ENCODE measurements at places on chromosomes 2 and 18.

DNA sequence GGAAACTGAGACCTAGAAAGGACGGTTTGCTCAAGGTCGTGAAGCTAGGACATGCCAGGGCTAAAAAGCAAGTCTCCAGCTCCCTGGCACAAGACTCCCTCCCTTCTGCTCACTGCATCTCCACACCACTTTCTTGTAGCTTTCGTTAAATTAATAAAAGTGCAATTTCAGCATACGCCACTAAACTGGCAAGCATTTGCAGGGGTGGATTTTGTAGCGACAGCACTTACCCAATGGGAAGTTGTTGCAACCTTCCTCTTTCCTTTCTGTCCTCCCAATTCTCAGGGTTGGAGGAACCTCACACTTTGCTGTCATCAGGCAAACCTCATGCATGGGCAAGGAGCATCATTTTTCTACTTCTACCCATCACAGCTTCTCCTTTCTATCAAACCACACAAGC lies 7.4 kb upstream of the RHOB start:
- peak; percentile 60 for DNase-seq

DNA sequence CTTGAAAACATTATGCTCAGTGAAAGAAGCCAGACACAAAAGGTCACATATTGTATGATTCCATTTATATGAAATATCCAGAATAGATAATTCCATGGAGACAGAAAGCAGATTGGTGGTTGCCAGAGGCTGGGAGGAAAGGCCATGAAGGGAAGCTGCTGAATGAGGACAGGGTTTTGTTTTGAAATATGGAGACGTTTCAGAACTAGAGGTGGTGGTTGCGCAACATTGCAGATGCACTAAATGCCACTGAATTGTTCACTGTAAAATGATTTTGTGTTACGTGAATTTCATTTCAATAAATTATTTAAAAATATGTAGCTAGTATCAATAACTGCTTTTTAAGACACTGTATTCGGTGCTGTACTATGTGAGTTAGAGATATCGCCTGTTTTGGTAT lies 101.7 kb upstream of the ZNF236 start:
- no peak for DNase-seq

DNA sequence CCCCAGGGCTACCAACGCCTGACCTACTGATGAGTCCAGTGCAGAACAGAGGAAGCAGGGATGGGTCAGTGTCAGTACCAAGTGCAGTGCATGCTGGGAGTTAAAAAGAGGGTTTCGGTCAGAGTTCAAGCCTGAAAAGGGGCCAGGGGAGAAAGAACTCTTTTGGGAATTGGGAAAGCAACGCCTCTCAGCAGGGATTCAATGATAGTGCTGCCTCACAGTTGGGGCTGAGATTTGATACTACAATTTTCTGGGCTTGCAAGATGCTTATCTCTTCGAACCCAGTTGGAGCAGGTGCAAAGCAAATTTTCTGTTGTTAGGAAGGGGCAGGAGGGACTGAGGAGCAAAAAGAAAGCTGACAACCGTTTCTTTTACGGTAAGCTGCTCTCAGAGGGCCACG lies 82.6 kb downstream of the CERKL start:
- no peak for DNase-seq

GRCh38 chr18:48884771-48885170 lies 66.0 kb downstream of the SMAD7 start:
- DNase-seq: no peak

DNA sequence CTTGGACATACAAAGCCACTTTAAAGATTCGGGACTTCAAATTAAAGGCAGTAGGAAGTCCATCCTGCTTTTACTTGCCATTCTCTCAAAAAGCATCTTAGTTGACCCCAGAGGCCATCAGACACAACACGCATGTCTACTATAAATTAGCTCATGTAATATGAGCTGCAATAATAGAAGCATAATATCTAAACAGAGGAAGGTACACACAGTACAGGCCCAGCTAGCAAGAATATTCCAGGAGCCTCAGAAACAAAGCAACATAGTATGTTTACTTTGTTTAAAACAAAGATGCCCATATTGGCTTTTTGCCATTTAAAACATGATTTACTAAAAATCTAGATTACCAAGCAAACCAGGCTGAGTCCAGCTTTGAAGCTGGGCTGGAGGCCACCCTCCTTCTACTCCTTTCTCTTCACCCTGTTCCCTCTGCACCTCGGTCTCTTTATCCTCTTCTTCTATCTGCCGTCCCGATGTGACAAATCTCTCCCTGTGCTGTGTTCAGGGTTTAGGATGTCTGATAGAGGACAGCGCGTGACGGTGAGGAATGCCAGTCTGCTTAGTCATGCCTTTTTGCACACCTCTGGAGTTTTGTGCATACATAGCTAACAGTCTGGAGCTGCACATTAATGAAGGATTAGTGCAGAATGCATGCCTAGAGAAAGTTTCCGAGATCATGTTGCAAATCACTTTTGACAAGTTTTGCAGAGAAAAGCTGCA lies 28.2 kb downstream of the DTNA start:
- DNase-seq: no peak

DNA sequence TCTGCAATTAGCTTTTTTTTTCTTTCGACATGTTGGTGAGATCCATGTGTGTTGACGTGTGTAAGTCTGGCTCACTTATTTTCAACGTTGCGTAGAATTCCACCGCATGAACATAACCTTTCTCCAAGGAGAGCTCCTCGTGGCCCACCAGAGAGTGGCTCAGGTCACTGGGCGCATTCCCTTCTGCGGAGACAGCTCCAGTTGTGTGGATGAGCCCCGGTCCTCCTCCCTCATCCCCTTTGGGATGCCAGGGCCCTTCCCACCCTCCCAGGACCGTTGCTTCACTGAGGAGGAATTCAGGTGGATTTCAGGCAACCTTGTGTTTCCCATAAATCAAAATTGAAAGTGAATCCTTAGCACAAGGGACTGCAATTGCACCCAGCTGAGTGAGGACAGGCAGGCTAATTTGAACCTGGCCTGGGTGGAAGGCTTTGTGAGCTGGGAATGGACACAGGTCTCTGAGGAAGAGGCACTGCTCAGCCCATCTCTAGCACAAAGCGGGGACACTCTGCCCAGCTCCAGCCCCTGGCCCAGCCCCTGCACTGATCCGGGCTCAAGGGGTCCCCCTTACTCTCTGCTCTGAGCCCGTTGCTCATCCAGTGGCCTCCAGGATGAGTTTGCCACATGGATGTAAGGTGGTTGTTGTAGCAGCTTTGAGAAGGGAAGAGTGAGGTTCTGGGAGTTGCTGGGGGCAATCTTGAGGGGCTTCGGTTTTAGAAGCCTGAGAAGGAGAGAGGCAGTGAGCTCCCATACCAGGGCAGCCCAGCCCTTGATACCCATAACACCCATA lies 57.8 kb upstream of the HAAO start:
- DNase-seq: no peak

DNA sequence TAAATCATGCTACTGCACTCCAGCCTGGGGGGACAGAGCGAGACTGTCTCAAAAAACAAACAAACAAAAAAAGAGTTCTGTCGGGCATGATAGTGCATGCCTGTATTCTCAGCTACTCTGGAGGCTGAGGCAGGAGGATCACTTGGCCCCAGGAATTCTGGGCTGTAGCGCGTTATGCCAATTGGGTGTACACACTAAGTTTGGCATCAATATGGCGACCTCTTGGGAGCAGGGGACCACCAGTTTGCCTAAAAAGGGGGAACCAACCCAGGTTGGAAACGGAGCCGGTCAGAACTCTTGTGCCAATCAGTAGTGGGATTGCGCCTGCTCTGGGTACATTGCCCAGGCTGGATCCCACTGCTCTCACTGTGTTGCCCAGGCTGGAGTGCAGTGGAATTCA lies 49.7 kb downstream of the SDC1 start:
- no peak for DNase-seq

- peak; percentile 3 for DNase-seq
Observed at GRCh38 chr18:22378672-22379282, 38.9 kb downstream of the CTAGE1 start.

GRCh38 chr2:64459575-64459974 lies 5.6 kb downstream of the LGALSL start:
- DNase-seq: no peak

DNA sequence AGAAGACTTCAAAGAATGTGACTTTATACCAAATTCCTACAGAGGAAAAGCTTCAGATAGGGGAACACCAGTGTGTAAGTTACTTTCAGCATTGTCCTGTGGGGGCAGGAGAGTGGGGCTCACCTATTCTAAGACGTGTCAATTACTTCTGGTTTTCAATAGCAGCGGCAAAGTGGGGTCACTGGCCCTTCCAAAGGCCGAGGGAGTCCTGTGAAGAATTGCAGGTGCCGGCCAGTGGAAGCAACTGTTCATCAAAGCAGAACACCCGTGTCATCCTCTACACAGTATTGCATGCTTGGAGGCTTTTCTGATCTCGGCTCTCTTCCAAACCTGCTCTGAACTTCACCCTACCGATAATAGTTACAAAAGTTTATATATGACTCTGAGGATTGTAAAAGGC lies 1176.5 kb upstream of the TMEFF2 start:
- DNase-seq: no peak

- no peak for DNase-seq
Observed at GRCh38 chr2:75007061-75007460, 48.6 kb downstream of the POLE4 start.

DNA sequence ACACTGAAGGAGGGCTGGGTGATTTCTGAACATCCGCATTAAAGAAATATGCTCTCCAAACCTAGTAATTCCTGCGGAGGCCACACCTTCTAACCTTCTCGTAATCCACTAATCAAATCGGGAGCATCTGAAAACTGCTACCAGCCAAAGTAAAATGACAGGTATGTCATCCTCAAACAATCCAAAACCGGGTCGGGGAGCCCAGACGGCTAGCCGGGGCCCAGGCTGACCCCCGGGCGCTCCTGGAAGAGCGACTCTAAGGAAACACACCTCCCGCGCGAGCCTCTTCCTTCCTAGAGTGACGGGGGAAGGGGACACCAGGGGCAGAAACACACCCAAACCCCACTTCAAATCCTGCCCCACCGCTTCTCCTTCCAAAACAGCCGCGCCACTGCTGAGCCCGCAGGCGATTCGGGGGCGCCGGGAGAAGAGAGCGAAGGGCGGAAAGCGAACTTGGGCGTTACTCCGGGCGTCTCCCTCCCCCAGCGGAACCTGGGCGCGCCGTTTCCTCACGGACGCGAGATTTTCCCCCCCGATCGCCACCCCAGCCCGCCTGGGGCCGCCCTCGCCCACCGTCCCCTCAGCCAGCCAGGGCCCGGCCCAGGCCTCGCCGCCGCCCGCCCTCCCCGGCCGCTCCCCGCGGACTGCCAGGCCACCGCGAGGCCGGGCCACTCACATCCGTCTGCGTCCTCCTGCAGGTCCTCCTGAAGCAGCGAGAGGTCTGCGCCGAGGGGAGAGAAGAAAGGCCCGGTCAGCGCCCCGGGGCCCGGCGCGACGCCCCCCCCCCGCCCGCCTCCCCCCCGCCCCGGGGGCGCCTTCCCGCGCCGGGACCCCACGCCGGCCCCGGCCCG lies 584 bp downstream of the PPP4R1 start:
- DNase-seq: peak; percentile 32

DNA sequence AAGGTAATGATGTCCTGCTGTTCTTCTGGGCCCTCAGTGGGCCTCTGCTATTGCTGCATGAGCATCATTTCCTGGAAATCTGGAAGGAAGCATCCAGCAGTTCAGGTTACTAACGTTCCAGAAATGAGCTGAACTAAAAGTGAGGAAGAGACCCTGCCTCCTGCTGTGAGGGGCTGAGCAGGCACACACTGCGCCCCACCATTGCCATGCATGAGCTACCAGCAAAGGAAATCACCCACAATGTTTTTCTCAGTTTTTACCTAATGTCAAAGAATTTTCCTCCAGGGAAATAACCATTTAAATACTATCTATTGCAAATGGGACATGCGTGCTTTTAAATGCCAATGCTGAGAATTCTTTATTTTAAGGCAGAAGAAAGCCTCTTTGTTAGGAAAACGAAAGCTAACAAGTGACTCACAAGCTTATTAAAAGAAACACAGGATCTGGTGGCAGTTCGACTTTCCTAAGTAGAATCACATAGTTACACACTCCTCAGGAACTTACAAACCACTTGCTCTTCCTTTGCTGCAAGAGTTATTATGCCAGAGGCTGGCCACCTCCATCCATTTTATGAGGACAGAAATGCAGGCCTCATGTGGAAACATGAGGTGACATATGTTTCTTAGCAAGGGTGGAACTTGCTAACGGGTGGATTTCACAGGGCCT lies 152.6 kb upstream of the TTC39C start:
- no peak for DNase-seq

DNA sequence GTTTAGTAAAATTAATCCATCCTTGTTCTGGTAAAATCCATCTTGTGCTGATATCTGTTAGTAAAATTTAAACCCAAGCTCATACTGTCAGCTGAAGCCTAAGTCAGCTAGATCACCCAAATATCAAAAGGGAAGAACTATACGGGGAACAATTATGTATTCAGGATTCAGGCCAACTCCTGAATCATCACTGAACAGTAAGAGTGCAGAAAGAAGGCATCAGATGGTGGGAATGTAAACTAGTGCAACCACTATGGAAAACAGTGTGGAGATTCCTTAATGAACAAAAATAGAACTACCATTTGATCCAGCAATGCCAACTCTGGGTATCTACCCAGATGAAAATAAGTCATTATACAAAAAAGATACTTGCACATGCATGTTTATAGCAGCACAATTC lies 81.8 kb downstream of the RAPGEF4 start:
- no peak for DNase-seq

DNA sequence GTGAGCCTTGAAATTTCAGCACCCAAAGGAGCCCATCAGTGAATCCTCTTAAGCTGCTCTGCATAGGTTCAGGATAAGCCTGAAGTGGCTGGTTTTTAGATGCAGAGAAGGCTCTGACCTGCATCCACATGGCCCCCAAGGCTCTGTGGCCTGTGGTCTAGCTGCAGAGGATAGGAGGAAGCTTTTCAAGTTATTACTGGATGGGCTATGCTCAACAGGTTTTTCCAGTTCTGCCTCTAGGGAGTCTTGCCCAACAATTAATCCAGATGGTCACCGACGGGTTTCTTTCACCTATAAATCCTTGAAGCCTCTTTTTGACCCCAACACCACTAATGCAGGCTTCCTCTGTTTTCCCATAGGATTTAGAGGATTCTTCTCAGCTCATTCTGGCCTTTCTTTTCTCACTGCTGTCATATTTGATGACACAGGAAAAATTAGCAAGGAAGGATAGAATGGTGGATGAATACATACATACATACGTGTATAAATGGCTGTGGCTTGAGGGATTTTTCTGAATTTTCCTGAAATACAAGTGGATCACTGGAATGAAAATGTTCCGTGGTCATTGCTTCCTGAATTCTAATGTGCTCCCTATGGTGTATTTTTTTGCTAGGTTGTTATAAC lies 52.2 kb upstream of the BCL2L11 start:
- DNase-seq: no peak

- DNase-seq: no peak
Observed at GRCh38 chr2:3600256-3600855, 5.4 kb downstream of the COLEC11 start.

DNA sequence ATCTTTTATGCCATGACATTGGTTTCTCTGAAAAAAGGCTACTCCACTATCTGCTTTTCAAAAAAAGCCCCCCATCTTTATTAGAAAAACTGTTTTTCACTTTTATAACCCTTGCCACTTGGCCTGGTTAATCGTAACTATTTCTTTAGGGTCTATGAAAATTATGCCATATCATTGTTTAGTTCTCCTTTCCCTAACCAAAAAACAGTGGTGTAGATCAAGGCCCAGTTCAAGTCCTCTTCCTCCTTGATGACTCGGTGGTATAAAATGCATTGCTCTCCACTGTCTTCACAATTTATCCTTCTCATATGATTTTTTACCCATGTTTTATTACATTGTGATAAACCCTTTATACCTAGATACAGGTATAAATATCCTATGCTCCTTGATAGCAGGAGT lies 205.5 kb downstream of the ZNF521 start:
- DNase-seq: no peak

- peak; percentile 55 for DNase-seq
Observed at GRCh38 chr2:239544918-239545465, 144.2 kb upstream of the HDAC4 start.

GRCh38 chr2:101367508-101367907 lies 19.8 kb downstream of the CREG2 start:
- DNase-seq: no peak

All from CD4-positive, alpha-beta T cell treated with Interferon alpha-2 for 1 hour (primary cell).